ENCODE measurements at places on chromosomes 1 and 21.

DNA sequence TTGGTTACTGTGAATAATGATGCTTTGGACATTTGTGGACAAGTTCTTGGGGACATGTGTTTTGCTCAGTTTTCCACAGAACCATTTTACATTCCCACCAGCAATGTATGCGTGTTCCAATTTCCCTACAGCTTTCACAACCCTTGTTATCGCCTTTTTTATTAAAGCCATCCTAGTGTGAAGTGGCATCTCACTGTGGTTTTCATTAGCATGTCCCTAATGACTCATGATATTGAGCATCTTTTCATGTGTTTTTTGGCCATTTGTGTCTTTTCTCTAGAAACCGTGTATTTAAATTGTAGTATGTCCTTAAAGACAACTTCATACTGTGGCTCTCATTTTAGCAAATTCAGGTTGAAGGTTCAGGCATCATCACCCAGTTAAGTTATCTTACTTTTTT is 132.1 kb downstream of the TGFBR3 start:
- H3K4me1 ChIP-seq, result peaks cover 35% of the 10 kb centered on the region
- peaks cover 34% of the 10 kb centered on the region for H3K36me3 ChIP-seq
- H3K27ac ChIP-seq, result peak overlapping the region; percentile 57
- no peak for DNase-seq
- H3K4me3 ChIP-seq, result no peak overlapping the region
- H3K27me3 ChIP-seq, result no peaks in the 10 kb centered on the region

DNA sequence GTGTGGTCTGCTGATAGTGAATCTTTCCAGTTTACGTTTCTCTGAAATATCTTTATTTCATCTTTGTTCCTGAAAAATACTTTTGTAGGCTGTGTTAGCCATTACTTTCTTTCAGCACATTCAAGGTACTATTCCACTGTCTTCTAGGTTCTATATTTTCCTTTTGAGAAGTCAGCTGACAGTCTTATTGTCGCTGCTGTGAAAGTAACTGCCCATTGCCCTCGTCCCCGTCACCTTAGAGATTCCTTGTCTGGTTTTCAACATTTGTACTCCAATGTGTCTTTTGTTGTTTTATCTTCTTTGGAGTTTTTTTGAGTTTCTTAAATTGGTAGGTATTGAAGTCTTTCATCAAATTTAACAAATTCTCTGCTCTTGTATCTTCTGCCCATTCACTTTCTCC is 19.8 kb upstream of the MX2 start:
- H3K27ac ChIP-seq, result no peak overlapping the region
- DNase-seq, result no peak
- no peaks in the 10 kb centered on the region for H3K27me3 ChIP-seq
- H3K4me3 ChIP-seq, result no peak overlapping the region

DNA sequence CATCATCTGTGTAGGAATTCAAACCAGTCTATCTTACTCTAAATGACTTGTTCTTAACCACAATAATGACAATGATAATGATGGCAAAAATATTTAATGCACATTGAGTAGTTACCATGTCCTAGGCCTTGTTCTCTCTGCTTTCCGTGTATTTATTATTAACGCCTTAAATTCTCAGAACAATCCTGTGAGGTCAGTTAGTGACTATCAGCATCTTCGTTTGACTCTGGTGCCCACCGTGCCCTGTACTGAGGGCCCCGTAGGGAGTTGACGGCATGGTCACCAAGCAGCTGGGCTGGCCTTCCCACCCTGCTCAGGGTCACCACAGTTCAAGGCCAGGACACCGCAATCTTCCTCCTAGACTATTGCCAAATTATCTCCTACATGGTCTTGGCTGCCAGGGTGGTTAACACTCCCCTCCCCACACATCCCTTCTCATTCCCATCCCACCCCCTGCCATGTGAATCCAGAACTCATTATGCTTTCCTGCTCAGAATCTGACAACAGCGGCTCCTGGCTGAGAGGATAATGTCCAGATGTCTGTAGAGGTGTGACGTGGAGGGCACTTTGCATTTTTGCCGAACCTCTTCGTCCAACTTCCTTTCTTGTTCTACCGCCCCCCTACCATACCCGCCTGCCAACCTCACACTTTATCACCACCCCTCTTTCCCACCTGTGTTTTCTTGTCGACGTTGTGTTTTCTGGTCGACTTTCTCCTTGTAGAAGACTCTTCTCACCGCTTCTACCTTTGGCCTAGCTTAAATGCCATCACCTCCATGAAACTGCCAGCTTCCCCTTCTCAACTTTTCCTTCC is 33.4 kb downstream of the IGFN1 start:
- no peak overlapping the region for H3K4me3 ChIP-seq
- DNase-seq, result no peak
- H3K36me3 ChIP-seq, result no peaks in the 10 kb centered on the region
- peaks cover 3% of the 10 kb centered on the region for H3K27me3 ChIP-seq
- H3K4me1 ChIP-seq, result no peaks in the 10 kb centered on the region
- H3K27ac ChIP-seq, result no peak overlapping the region

- no peaks in the 10 kb centered on the region for H3K27me3 ChIP-seq
- H3K27ac ChIP-seq, result no peak overlapping the region
- H3K4me3 ChIP-seq, result no peak overlapping the region
- no peaks in the 10 kb centered on the region for H3K36me3 ChIP-seq
Measured at GRCh38 chr1:172268237-172268636, 152.2 kb upstream of the C1orf105 start.

- no peaks in the 10 kb centered on the region for H3K4me1 ChIP-seq
- H3K27me3 ChIP-seq, result peaks cover 2% of the 10 kb centered on the region
- no peak overlapping the region for H3K27ac ChIP-seq
- H3K4me3 ChIP-seq, result no peak overlapping the region
- no peak for DNase-seq
- no peaks in the 10 kb centered on the region for H3K36me3 ChIP-seq
Measured at GRCh38 chr1:13967707-13968106, 267.7 kb downstream of the PRDM2 start.

DNA sequence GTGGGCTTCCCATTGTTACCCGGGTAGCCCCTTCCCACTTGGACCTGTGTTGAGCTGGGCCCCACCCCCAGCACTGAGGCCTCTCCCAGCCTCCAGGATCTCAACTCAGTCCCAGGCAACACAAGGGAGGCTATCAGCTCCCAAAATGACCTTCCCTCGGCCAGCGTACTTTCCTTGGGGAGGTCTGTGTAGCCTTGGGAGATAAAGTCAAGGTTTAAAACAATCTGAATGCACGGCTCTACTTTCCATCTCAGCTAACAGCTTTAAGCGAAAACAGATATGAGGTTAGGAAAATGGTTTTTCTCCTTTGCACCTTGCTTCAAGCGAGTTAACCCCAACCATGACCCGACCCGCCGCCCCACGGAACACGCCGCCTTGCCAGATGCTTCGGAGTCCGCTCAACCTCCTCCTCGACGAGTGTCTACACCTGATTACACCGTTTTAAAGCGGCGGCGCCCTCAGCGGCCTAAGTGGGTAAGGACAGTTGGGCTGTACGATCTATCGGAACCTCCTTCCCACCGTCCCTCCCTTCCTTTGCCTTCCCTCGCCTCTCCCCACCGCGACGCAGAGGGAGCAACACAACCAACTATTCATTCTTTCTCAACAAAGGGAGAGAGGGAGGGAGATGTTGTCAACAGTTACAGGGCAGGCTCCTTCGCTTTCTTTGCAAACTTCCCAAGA is 1.1 kb downstream of the BCAR3 start:
- peak overlapping the region; percentile 56 for H3K4me3 ChIP-seq
- peaks cover 5% of the 10 kb centered on the region for H3K27me3 ChIP-seq
- H3K27ac ChIP-seq, result no peak overlapping the region

DNA sequence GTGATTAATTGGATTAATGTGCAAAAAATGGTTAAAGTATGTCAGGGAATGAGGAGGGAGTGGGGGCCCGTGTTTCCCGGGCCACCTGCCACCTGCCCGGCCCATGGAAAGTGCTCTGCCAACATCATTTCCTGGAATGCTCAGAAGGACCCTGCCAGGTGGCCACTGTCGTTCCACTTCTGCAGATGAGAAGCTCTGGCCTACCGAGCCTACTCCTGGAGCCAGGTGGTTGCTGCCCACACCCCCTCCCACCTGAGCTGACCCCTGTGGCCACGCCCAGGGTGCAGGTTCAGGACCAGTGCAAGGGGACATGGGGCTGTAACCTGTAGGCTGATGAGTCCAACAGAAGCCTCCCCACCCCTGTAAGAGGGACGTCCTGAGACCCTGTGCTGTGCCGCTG is 99.7 kb downstream of the PRDM16 start:
- no peak overlapping the region for H3K27ac ChIP-seq
- peaks cover 9% of the 10 kb centered on the region for H3K27me3 ChIP-seq
- no peak overlapping the region for H3K4me3 ChIP-seq
- H3K4me1 ChIP-seq, result peaks cover 14% of the 10 kb centered on the region

- H3K27me3 ChIP-seq, result no peaks in the 10 kb centered on the region
- no peak overlapping the region for H3K4me3 ChIP-seq
- no peak overlapping the region for H3K27ac ChIP-seq
- H3K4me1 ChIP-seq, result no peaks in the 10 kb centered on the region
- no peak for DNase-seq
Measured at GRCh38 chr1:18861082-18861481, 1.6 kb upstream of the TAS1R2 start.

DNA sequence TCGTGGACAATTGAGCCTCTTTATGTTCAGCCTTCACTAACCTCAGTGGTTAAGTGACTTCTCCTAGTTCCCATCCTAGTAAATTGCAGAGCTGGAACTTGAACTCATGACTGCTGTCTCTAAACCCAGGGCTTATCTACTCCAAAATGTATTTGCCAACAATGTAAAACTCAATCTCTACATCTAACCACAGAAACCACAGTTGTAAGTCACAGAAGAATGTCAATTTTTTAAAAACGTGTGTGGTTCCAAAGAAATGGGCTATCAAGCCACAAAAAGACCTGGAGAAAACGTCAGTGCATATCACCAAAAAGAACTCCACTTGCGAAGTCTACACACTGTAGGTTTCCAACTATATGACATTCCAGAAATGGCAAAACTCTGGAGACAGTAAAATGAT is 172.6 kb upstream of the HMCN1 start:
- no peaks in the 10 kb centered on the region for H3K36me3 ChIP-seq
- H3K4me3 ChIP-seq, result no peak overlapping the region
- H3K27ac ChIP-seq, result no peak overlapping the region
- H3K4me1 ChIP-seq, result peaks cover 25% of the 10 kb centered on the region

Measured in natural killer cell (primary cell).